ENCODE measurements at places on chromosomes 1 and 21.

DNA sequence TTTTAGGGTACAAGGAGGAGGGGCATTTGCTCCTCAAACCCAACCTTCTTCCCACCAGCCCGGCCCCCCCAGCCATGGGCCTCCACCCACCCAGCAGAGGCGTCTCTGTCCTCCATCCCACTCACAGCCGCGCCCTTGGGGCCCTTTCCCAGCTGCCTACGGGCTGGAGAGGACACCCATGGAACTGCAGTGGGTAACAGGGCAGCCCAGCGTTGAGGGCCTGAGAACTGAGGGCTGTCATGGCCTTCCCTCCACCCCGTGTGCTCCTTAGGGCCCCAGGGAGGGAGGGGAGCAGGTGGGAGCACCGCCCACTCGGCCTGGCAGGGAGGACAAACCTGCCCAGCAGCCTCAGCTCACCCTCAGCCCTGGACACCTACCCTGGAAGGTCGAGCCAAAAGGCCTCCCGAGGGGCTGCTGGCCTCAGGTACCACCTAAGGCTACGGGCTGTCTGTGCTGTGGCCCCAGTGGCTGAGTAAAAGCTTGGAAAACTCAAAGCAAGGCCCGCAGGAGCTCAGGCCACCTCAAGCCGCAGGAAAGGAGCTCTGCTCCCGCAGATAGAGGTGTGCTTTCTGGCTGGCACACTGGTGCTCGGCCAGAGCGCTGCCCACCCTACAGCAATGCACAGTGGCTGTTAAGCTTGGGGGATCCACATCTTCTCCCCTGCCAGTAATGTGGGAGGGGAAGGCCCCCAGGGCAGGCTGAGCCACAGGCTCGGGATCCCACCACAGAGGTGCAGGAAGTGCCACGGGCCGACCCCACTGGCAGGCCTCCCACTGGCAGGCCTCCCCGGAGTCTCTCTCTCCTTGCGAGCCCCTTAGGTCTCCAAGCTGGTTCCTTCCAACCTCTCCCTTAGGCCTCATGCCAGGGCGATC is 2.2 kb upstream of the ARHGEF16 start:
- DNase-seq, result no peak

DNA sequence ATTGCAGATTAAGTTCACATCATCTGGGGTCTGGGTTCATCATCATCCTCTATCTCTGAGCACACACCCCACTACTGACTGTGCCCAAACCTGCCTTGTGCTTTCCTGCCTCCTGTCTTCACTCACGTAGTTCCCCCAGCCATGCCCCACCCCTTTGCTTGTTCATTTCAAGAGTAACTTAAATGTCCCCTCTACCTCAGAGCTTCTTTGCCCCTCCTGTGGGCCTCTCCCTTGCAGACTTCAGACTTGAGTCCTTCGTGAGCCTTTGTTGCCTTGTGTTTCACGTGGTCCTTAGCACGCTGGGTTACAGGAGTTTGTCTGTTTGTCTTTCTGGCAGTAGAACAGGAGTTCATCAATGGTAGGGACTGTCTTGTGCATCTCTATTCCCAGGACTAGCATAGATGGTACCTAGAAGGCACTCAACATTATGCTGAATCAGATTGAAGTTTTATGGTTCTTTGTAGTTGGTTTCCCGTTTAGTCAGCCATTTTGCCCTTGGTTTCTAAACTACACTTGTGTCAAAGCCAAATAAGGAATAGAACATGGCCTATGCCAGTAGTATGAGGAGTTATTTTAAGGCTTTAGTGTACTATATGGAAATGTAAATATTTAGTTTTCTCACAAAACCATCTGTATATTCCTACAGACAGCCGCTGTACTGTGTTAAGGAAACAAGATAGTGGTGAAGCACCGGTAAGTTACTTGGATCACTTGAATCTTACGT is 86.2 kb downstream of the TTC3 start:
- no peak for DNase-seq

DNA sequence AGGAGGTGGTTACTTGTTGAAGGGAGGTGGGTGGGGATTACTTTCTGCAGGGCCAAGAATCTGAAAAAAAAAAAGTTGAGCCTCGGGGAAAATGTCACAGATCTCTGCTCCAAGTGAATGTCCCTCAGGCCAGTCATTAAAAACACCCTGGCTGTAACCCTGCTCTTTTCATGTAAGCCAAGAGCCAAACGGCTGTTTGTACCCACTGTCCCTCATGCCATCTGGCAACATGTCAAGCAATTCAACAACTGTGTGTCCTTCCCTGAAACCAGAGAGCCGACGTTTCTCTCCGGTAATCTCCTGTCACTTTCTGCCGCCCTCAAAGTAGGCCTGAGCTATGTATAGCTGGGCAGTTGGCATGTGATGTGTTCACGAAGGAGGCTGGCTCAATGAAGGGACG is 14.7 kb downstream of the CASQ2 start:
- DNase-seq, result no peak

DNA sequence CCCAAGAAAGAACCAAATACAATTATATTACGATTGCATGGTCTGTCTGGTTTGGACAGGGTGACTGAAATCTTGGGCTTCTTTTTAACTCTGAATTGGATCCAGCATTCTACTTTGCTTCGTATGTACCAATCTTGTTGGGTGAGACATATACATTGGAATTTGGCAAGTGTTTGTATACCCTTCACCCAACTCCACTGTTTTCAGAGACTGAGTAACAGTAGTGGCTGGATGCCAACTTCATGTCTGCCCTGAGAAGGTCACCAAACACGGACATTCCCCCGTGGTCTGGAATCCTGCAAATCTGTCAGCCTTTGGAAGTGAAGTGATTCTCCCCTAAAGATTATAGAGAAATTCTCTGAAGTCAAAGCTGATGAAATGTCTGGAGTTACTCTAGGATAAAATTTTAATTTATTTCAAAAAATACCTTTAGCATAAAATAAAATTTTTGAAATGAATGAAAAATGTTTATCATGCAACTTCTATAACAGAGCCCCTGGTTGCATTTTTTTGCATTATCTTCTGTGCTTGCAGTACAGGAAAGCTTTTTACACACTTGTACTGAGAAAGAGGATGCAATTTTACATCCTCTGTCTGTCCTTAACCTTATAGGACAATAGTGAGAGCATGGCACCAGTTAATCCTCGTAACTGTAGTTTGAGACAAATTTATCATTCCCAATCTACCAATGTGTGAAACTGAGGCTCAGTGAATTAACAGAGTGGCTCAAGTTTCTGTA is 201.8 kb downstream of the DISC1 start:
- no peak for DNase-seq

GRCh38 chr1:164764333-164764732 is 205.3 kb downstream of the PBX1 start:
- DNase-seq, result no peak

GRCh38 chr1:200660719-200661118 is 9.0 kb downstream of the DDX59 start:
- DNase-seq, result no peak

DNA sequence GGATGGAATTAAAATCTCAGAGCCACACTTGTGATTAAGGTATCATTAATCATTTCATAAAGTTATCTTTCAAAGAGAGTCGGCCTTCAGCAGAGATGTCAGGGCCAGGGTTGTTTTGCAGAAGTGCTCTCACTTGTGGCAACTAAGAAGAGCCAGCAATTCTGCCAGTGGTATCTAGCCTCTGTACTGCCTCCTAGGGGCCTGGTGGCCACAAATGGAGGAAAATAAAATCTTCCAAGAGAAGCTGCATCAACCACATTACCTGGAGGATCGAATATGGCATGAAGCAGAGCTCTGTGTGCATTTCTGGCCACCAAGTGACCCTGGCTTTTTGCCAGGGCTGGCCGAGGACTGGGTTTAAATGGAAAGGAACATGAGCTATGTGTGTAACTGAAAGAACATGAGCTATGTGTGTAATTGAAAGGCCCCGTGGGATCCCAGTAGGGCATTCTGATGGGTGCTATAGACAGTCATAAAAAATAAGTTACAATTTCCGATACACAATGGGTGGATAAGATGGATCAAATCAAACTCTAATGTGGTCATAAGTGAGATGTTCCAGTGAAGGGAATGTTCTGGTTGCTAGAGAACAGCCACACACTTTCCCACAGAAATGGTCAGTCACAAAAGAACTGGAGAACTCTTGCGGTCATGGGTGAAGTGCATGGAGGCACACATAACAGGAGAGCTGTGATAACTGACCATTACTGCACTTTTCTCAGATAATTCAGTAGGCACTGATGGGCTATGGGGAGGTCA is 335.8 kb downstream of the CAMTA1 start:
- DNase-seq, result no peak

DNA sequence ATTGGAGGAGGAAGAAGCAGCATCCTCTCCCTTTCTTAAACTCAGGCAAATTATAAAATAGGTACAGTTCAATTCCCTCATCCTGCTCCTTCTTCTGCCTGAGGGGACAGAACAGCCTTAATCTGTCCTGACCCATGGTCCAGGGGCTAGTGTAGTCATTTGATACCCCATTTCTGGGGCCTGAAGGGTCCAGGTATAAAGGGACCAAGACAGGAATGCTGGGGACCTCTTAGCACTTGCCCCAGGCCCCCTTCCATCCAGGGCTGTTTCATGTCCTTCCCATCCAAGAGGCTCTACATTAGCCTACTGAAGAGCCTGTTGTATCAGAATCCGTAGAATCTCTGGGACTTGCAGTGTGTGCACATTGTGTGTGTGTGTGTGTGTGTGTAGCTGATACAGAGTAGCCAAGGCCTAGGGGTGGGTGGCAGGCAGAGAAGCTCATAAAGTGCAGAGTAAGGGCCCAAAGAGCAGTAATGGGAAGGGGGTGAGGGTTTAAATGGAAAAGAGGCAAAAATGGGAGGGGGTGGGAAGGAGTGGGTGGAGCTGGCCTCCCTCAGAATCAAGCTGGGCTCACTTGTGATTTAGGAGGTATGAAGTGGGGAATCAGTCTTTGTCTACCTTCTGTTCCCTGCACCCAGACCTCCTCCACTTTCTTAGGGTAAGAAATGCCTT is 32.4 kb downstream of the RUNX1 start:
- peak; percentile 50 for DNase-seq

DNA sequence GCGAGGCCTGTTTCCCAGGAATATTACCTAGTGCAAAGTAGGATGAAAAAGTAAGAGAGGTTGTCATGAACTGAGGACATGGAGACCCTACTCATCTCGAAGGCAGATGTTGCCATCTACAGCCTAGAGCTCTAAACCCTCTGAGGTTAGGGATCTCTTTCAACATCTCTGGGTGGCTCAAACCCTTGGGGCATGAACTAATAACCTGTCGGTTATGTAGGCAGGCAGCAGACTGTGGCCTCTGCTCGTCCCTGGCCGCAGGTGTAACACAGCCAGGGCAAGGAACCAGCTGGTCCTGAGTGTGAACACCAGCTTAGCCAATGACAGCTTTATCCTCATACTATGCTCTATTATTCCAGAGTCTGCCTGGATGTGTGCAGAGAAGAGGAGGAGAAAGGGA is 13.2 kb downstream of the CAPZB start:
- DNase-seq, result no peak

DNA sequence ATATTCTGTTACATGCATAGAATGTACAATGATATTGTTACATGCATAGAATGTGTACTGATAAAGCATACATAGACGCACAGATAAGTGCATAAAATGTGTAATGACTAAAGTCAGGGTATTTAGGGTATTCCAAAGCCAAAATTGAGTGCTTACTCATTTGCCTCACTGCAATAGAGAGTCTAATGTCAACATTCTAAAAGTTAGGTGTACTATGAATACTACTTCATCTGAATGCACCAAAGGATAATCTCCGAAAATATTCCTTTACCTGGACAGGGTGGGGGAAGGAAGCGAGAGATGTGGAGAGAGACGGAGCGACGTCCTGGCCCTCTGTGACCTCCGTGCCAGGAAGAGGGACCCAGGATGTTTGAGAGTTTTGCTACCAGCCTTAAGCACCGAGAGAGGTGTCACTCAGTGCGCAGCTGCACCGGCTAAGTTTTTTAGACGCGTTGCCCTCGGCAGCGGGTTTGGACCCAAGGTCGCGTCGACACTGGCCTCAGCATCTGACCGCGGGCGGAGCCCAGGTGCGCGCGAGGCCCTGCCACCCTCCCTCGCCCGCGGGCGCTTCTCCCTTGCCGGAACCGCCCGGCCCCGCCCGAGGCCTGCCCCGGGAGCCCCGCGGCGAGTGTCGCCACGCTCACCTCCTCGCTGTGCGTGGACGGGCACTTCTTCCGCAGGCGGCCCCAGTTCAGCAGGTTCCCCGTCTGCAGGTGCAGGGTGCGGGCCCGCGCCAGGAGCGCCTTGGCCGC is 660 bp downstream of the GCLM start:
- DNase-seq, result peak; percentile 84

DNA sequence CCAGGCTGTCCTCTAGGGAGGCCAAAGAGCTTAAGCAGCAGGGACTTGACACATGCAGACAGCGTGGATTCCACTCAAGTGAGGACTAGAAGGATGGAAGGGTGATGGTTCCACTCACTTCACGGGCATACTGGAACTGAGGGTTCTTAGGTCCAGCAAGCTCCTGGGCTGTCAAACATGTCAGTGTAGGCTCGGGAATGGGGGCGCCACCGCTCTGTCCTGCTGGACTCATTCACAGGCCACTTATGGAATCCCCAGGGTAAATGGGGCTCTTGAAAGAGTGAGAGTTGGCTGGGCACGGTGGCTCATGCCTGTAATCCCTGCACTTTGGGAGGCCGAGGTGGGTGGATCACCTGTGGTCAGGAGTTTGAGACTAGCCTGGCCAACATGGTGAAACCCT is 27.7 kb upstream of the CSF3R start:
- DNase-seq, result no peak

DNA sequence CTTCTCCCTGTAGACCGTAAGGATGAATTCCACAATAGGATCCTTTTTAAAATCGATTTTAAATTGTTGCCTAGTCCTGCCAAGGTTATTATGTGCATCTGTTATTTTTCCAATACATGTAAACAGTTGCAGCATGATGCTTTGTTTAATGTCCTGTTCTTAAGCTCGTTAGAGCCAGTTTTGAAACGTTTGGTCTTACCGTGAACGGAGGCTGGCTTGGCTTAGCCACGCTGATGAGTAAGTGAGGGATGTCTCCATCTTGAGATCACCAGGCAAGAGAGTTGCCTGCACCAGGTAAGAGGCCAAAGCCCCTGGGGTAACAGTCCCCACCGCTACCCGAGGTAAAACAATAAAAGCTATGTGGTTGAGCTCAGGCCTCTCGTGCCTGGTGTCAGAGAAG is 17.3 kb downstream of the CSTB start:
- DNase-seq, result no peak

DNA sequence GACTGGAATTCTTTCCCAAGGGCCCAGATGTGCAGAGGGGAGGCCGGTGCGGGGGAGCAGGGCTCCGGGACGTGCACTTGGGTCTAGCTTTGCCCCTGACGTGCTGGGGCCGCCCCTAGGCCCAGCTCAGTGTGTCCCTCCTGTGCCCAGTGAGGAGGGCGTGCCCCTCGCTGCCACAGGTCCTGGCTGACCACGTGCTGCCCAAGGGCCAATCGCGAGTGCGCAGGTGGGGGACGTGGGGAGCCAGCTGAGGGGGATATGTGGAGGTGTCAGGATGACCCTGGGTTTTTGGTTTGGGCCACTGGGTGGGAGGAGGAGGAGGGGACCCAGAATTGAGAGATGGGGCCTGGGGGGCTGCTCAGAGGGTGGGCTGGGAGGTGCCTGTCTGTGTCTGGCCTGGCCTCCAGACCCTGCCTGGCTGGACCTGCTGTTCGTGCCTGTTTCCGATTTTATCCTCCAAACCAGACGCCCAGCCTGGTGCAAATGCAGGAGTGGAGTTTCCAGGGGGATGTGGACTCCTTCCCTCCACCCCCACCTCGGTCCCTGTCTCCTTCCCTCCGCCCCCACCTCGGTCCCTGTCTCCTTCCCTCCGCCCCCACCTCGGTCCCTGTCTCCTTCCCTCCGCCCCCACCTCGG is 6.1 kb upstream of the RNF223 start:
- peak; percentile 76 for DNase-seq

GRCh38 chr1:75342786-75343185 is 208.6 kb downstream of the LHX8 start:
- no peak for DNase-seq
